ENCODE measurements at places on chromosomes 5 and 9.

GRCh38 chr5:136070486-136071285 is 41.9 kb downstream of the TGFBI start:
- DNase-seq: peak; percentile 28

GRCh38 chr5:102498271-102499034 is at the start of gene SLCO6A1:
SLCO6A1 (minus strand) TSS chr5:102499001; CDS start chr5:102498844, 157 bp downstream.
- DNase-seq: no peak

DNA sequence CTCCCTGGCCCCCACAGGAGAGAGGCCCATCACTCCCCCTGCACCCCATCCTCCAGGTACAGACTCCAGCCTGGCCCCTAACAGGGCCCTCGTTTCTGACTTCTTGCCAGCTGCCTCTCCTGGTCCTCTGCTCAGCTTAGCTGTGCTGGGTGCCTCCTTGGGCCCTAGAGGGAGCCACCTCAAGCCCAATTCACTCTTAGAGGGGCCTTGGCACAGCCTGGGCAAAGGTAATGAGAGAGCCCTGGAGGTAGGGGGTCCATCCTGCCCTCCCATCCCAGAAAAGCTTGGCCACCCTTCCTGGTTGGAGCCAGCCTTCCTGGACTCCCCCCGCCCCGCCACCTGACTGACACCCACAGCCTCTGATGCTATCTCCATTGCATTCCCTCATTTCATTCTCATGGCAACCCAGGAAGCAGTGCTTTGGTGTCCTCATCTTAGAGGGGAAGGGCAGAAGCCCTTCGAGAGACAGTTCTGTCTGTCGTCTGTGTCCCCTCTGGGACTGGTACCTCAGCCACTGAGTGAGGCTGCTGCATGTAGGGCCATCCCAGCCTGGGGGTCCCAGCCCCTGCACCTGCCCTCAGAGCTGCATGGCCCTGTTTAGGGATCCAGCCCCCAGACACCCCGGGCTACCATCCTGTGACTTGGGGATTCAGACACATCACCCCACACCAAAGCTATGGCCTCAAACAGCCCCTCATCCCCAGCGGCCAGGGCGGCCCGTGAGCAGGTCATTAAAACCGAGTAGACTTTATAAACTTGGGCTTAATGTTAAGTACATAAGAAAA is 95.5 kb downstream of the BARX1 start:
- no peak for DNase-seq

DNA sequence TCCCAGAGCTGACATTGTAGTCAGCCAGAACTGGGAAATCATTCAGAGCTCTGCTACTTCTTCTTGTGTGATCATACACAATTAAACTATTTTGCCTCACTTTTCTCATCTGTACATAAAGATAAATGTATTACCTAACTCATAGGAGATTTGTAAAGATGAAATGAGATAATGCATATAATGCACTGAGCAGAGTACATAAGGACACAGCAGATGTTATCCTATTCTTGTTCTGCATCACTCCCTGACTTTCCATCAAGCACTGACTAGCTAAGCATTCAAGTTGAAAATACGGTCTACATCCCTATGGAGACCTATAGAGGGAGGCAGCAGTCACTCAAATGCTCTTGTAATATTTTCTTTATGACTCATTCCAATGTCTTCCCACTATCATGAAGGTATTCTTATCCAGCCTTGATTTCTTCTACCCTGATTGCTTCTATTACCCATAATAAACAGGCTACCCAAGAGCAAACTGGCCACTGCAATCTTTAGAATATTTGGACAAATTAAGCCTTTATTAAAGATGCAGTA is 16.3 kb upstream of the PRR16 start:
- DNase-seq: no peak

GRCh38 chr9:89967527-89967926 is 362.7 kb downstream of the GADD45G start:
- no peak for DNase-seq
